Uterus (tissue), 4 donors: ENCODE measurements at places on chromosomes 5 and 9. TPM values are rescaled to one million over a fixed set of nuclear protein-coding genes. Genes with fewer than 3 reads are reported as not detected.

HNRNPH1 gene
- 671 TPM for total RNA-seq

RLN2 gene
- 1.3 TPM for total RNA-seq

PCDHA11 gene
- total RNA-seq, result 0.98 TPM

DEPDC1B gene
- total RNA-seq, result not detected

DNA sequence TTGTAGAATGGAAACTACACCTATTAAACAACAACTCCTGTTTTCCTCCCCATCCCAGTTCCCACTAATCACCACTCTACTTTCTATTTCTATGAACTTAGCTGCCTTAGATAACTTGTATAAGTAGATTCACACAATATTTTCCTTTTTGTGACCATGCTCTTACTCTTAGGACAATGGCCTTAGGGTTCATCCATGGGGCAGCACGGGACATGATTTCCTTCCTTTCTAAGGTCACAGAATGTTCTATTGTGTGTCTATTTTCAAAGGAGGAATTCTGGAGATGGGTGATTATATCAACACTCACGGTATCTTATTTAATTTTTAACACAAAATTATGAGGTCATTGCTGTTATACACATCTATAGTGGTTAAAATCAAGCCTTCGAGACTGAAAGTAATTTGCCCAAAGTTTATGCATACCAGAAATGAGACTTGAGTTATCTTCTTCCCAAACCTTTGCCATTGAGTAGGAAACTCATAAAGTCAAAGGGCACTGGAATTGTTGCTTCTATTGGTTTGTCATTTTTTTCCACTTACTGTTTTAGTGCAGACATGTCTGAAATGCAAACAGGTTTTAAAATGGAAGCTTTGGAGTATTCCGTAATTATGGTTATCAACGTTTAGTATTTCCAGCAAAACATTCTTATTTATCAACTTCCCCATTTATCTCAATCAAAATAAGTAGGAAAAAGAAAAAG is 23.6 kb downstream of the CTSL start:
- H3K4me3 ChIP-seq, result no peak overlapping the region
- no peaks in the 10 kb centered on the region for H3K36me3 ChIP-seq
- no peaks in the 10 kb centered on the region for H3K27me3 ChIP-seq
- no peaks in the 10 kb centered on the region for H3K4me1 ChIP-seq
- H3K27ac ChIP-seq, result no peak overlapping the region
